NCI-H1417 (cell line): ENCODE measurements at places on chromosomes 4 and X.

- DNase-seq, result no peak
Measured at GRCh38 chrX:154828016-154828408, 6.5 kb downstream of the SMIM9 start.

GRCh38 chr4:8901335-8901734, 29.7 kb upstream of the HMX1 start:
- no peak for DNase-seq

GRCh38 chr4:5220028-5220427, 168.7 kb downstream of the STK32B start:
- DNase-seq, result no peak

DNA sequence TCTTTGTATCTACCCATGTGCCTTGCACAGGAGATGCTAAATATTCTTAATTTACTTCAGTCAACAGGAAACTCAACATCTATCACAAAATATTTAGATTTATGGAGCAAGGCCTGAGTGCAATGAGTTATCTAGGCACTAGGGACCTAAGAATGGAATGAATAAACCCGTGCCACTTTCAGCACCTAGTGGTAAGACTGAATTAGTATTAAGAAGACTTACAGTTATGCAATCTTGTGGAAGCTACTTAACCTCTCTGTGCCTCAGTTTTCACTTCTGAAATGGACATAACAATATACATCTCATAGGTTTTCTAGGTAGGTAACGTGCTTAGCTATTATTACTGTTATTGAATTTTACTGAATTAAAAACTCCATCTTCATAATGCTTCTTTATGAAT, 144.6 kb upstream of the MAP3K15 start:
- DNase-seq, result no peak

DNA sequence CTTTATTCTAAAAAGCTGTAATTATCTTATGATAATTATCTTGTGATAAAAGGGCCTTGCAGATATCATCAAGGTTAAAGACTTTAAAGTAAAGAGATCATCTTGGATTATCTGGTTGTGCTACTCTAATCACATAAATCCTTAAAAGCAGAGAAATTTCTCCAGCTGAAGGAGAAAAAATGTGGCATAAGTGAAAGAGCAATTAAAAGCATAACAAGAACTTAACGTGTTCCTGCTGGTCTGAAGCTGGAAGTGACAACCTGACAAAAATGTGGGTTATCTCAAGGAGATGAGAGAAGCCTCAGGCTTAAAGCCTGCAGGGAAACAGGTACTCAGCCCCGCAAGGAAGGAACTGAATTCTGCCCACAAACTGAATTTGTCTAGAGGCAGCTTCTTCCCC, 449.1 kb upstream of the NDST4 start:
- no peak for DNase-seq

DNA sequence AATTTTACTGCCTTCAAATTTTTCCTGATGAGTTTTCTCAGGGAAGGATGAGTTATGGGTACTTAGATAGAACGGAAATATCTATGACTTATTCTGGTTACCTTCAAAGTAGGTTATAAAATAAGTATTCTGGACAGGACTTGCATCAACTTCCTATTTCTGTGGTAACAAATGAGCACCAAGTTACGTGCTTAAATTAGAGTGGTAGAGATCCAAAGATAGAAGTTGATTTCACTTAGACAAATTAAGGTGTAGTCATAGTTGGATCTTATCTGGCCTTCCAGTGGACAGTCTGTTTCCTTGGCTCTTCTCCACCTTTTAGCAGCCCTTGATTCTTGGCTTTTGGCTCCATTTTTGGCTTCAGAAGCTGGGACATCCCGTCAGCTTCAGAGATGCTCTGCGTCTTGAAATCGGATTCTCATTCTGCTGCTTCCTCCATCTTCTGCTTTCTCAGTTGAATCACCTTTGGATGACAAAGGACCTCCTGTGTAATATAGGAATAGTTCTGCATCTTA, 109.9 kb downstream of the ZNF518B start:
- DNase-seq, result no peak

DNA sequence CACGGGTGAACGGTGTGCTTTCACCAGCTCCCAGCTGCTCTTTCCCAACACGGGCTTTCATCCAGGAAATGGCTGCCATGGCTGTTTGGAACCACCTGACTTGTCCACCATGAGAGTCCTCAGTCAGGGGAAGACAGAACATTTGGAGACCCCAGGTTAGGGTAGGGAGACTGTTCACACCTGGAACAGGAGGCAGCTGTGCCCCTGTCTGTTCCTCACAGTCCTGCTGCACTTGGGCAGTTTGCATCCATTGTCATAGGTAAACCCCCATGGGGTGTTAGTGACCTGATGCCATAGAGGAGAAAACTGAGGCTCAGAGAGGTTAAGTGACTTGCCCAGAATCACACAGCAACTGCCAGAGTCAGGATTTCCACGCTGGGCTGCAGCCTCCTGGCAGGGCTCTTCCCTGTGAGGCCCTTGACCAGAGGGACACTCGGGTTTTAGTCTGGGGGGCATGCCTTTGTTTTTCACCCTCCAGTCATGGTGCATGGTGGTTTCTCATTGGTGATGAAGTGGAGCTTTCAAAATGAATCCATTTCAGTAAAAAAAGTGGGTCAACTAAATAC, 54.5 kb downstream of the TRMT44 start:
- no peak for DNase-seq

- DNase-seq, result no peak
Measured at GRCh38 chr4:127968586-127968985, 3.4 kb downstream of the ABHD18 start.

DNA sequence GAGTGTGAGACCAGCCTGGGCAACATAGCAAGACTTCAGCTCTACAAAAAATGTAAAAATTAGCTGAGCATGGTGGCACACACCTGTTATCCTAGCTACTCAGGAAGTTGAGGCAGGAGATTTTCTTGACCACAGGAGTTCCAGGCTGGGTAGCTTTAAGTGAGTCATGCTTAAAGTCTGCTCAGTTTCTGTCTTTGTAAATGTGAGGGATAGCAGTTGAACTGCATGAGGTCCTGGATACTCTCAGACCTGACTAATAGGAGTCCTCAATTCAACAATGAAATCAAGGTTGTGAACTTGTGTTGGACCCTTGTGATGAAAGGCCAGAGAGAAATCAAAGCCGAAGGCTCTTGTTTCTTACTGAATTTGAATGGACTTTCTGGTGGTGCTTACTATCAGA, 45.2 kb downstream of the STARD8 start:
- DNase-seq, result no peak

- DNase-seq, result peak; percentile 15
Measured at GRCh38 chrX:73765776-73766430, 202.9 kb downstream of the CHIC1 start.

GRCh38 chrX:69153060-69153730, 12.1 kb downstream of the PJA1 start:
- no peak for DNase-seq

- DNase-seq, result no peak
Measured at GRCh38 chrX:151694661-151695582, at the start of gene PRRG3. Gene PRRG3 (plus strand): TSS chrX:151695458. CDS start chrX:151698815, 3,357 bp downstream.

DNA sequence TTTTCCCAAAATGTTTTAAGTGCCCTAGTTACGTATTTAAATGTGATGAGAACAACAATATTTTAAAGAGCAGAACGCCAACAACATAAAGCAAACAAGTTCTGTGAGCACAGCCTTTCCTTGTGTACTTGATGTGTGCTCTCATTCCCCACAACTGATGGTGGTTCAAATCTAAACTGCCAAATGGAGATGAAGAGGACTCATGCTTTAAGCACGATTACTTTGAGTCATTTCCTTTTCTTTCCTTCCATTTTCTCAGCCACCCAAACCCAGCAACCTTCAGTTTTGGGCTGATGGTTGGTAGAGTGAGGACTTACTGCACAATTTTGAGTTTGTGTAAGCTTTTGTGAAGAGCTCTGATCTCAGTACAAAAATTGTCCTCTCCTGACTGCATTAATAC, 1.7 kb downstream of the NSD2 start:
- DNase-seq, result no peak

- no peak for DNase-seq
Measured at GRCh38 chrX:139448996-139449395, 81.5 kb upstream of the F9 start.

DNA sequence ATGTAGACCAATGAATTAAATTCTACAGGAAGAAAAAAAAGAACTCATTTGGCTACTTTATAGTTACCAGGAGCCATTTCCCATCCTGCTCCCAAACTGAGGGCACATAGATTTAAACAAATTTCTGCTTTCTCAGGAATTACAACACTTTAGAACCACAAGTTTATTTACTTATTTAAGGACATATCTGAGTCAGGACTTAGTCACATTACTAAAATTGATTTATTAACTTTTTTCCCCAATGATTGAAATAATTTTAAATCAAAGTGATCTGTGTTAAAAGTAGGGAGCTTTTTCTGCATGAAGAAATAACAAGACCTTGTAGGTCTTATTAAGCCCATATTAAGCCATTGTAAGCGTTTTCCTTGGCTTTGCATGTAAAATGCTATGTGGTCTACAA, 291.0 kb upstream of the HAND2 start:
- DNase-seq, result no peak

DNA sequence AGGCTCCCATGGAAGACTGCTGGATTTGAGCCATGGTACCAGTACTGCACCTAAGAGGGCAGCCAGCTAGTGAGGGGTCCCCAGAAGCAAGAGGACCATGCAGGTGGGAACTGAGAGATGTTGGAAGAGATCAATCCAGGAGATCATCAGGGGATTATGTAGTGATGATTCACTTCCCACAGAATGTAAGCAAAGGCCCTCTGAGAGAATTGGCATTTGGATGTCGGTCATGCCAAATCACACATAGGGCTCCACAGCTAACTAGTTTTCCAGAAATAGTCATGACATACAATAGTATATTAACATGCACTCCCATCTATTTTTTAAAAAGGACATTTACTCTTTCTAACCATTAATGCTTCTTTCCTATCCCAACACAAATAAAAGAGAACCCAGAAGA, 112.5 kb downstream of the RASGEF1B start:
- no peak for DNase-seq
